ENCODE measurements at places on chromosomes 13 and 19.
A peak's percentile ranks its signal among the peaks of the same experiment; 100 is the strongest.

DNA sequence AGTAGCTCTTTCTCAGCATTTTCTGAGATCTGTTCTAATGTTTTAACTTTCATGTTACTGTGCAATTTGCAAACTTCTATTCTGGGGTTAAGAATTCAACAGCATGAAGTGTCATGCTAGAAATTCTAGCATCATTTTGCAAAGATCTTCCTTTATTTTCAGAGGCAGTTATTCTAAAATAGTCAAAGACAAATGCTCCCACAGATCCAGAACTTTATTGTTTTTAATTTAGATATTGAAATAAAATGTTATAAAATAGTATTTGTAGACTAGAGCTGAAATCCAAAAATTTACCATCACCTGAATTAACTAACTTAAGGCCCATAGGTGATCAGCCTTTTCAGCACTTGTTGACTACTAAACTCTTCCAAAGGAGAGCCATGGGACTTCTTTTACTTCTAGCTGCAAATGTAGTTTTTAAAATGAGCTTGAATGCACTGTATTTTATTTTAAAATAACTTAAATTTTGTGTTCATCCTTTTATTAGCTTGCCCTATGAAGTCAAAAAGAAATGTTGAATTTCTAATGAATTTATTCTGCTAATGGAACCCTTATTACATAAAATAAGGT, 3.2 kb downstream of the MAB21L1 start:
- no peak for DNase-seq

DNA sequence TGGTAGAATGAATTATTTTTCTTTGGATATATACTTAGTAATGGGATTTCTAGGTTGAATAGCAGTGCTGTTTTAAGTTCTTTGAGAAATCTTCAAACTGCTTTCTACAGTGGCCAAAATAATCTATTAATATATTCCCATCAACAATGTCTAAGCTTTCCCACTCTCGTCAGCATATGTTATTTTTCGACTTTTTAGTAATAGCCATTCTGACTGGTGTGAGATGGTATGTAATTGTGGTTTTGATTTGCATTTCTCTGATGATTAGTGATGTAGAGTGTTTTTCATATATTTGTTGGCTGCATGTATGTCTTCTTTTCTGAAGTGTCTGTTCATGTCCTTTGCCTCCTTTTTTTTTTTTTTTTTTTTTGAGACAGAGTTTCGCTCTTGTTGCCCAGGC, 90.2 kb upstream of the CSNK1A1L start:
- DNase-seq: no peak

- peak; percentile 96 for DNase-seq
These were observed at the start of gene ZNF223 for GRCh38 chr19:44051650-44052402. ZNF223 (plus strand) TSS chr19:44052036; CDS start chr19:44055177, 3,141 bp downstream.

DNA sequence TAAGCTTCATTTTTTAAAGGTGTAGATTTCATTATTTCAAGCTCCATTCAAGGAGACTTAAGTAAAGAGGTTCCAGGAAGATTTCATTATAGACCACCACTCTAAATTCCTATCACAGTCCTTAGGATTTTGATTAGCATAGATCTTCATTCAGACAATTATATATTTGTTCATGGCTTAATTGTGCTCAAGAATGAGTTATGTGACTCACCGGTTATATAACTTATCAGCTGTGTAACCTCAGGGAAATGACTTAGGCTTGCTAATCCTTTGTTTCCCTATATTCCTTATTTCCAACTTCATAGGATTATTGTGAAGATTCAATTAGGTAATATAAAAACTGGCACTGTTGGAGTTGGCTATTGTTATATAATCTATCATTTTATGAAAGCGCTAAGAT, 632.8 kb upstream of the SPRY2 start:
- DNase-seq: no peak

DNA sequence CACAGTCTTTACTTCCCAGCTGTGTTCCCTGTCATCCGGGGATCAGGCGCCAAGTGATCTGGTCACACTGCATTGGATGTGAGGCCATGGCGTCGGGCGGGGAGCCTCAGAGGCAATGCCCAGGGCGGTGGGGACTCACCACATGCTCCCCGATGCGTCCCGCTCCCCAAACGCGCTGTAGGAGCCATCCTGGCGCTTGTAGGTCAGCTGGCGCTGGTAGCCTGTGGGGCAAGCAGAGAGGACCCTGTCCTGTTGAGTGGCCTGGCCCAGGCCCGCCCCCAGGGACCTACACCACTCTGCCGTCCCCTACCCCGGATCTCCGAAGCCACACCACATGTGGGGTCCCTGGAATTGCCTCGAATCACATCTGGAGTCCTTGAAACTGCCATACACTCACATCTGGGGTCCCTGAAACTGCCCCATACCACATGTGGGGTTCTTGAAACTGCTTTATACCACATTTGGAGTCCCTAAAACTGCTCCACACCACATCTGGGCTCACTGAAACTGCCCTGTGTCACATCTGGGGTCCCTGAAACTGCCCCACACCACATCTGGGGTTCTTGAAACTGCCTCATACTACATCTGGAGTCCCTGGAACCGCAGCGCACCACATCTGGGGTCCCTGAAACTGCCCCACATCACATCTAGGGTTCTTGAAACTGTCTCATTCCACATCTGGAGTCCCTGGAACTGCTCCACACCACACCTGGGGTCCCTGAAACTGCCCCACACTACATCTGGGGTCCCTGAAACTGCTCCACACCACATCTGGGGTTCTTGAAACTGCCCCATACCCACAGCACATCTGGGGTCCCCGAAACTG, 33.2 kb downstream of the F2RL3 start:
- DNase-seq: no peak

DNA sequence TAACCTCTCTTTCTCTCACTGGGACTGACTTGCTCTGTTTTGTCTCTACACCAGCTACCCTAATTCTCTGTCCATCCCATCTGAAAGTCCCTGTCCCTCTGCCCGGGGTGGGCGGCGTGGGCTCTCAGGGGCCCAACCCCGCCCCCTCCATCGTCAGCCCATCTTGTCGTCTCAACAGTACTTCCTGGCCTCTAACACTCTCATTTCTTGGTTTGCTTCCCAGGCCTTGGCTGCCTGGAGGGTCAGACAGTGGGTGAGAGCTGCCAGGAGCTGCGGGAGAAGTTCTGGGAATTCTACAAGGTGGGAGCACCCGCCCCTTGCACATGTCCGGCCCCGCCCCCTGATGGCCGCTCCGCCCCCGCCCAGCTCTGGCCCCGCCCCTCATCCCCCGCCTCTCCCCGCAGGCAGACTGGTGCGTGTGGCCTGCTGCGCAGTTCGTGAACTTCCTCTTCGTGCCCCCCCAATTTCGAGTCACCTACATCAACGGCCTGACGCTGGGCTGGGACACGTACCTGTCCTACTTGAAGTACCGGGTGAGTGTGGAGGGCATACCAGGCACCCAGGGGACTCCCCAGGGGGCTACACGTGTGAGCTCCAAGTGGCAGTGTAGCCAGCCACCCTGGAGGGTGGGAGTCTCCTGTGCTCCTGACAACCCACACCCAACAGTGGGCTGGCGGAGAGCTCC, 1.7 kb downstream of the MPV17L2 start:
- no peak for DNase-seq

DNA sequence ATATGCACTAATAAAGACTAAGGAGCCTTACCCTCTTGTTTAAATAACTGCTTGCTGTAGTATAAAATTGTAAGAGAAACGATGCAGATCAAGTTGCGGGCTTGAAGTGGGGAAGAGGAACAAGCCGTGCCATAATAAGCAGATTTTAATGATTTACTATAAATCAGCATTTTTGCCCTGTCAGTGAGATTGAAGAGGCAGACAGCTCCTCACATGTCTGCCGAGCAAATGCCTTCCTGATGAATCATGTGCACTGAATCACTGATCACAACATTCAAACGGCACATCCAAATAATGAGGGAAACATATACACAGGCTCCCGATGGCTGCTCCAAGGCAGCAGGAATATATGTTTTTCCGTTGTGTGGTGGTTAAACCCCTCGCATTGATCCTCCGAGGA, 282.9 kb downstream of the TSHZ3 start:
- no peak for DNase-seq

GRCh38 chr19:7230826-7231225, 63.4 kb downstream of the INSR start:
- no peak for DNase-seq

GRCh38 chr13:30616927-30617314, 799 bp upstream of the USPL1 start:
- peak; percentile 37 for DNase-seq

Measured in NCI-H1105 (cell line).